ENCODE measurements at places on chromosomes 2 and 18. TPM values are rescaled to one million over a fixed set of nuclear protein-coding genes. Genes with fewer than 3 reads are reported as not detected.

GRCh38 chr2:104289651-104290565 is 564.0 kb upstream of the POU3F3 start:
- DNase-seq = no peak
- H3K27me3 ChIP-seq = no peaks in the 10 kb centered on the region
- no peaks in the 10 kb centered on the region for H3K4me1 ChIP-seq

DNA sequence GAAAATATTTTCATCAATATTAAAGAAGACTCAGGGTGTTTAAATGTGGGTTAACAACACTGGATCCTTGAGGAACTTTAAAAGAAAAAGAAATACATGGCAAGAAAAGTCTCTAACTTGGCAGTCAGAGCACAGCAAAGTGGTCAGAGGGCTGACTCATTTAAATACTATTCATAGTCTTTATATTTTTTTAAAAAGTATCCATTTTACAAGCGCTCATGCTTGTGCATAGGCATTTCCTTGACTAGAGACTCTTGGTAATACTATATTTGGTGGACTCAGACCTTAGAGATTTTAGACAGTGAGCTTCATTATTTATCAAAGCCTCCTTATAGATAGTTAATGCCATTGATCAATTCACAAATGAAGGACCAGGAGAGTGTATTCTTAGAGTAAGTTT is 110.2 kb downstream of the ABCA12 start:
- no peak overlapping the region for H3K27ac ChIP-seq
- H3K4me1 ChIP-seq = no peaks in the 10 kb centered on the region
- DNase-seq = no peak
- H3K36me3 ChIP-seq = no peaks in the 10 kb centered on the region
- no peak overlapping the region for H3K4me3 ChIP-seq

DNA sequence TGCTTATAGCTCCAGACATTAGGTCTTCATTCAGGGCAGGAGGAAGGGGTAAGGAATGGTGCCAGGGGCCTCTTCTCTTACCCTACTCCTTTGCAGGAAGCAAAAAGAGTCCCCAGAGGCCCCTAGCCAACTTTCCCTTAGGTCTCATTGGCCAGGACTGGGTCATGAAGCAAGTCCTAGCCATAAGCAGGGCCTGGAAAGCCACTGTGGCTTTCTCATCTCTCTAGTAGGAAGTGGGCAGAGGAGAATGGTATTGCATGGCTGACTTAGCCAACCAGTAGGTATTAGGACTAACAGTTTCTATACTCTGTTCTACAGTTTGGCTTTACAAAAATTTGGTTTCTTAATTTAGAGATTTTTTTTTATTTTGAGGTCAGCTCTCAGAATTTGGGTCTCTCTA is 4.8 kb downstream of the FAM228A start:
- no peak overlapping the region for H3K27ac ChIP-seq
- no peaks in the 10 kb centered on the region for H3K4me1 ChIP-seq
- no peak for DNase-seq
- H3K27me3 ChIP-seq = 0 out of 2 replicates have a peak, but pooled peaks cover 6% of the 10 kb centered on the region
- no peak overlapping the region for H3K4me3 ChIP-seq
- no peaks in the 10 kb centered on the region for H3K36me3 ChIP-seq

- peak overlapping the region; percentile 81 for H3K4me3 ChIP-seq
- DNase-seq = no peak
- H3K36me3 ChIP-seq = peaks cover 14% of the 10 kb centered on the region
Measured at GRCh38 chr18:57585855-57586250, 649 bp downstream of the FECH start.

DNA sequence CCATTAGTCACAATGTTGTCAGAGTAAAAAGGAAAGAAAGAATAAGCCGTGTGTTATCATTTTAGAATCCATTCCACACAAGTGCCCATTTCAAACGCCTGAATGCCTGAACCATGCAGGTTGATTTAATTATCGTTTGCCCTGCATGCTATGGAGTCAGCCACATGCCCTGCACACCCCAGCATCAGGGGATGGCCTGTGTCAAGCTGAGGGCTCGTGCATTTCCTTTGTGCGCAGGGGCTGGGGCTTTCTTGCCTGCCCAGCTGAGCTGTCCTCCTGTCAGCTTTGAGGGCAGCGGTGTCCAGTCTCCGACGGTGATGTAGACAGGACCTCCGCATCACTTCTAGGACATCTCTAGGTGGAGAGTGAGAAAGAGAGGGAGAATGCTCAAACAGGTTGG is 200.4 kb downstream of the TSN start:
- H3K27me3 ChIP-seq = peaks cover 29% of the 10 kb centered on the region
- no peak overlapping the region for H3K4me3 ChIP-seq

DNA sequence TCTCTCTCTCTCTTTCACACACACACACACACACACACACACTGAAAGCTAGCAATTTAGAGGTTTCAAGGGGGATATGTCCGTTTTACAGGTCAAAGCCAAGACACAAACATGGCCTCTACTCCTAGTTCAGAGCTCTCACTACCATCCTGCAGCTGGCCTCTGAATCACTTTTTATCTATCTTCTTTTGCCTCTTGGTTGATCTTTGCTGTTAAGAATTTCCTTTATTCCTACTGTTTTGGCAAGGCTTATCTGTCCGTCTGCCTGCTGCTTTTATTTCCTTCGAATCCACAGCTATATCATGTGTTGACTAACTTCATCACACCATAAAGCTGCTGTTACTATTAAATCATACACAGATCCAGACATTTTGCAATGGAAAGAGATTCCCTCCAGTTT is 543.0 kb downstream of the PLCL1 start:
- no peak overlapping the region for H3K27ac ChIP-seq
- H3K4me1 ChIP-seq = no peaks in the 10 kb centered on the region
- H3K4me3 ChIP-seq = no peak overlapping the region
- peaks cover 10% of the 10 kb centered on the region for H3K27me3 ChIP-seq
- DNase-seq = no peak
- no peaks in the 10 kb centered on the region for H3K36me3 ChIP-seq

GRCh38 chr2:25482341-25482740 is 140.6 kb upstream of the DNMT3A start:
- no peak for DNase-seq
- no peak overlapping the region for H3K27ac ChIP-seq
- H3K4me1 ChIP-seq = peaks cover 9% of the 10 kb centered on the region
- H3K4me3 ChIP-seq = no peak overlapping the region

DNA sequence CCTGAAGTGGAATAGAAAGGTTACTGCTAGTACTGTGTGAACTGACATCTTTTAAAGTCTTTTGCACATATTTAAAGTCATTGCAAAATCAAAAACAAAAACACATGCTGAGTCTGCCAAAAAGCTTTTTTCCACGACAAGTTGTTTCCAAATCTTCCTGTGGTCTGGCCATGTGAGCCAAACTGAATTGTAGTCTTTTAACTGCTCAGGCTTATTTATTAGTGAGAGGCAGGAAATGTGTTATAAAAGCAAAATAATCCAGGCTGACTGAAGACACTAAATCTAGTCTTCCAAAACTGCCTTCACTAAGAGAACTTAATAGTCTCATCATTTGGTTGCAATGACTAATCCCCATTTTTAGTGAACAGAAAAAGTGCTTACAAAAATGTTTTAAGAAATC is 2.3 kb downstream of the KRCC1 start:
- H3K27me3 ChIP-seq = no peaks in the 10 kb centered on the region
- H3K4me1 ChIP-seq = peaks cover 16% of the 10 kb centered on the region
- no peak overlapping the region for H3K27ac ChIP-seq
- no peak for DNase-seq
- peaks cover 57% of the 10 kb centered on the region for H3K36me3 ChIP-seq

DNA sequence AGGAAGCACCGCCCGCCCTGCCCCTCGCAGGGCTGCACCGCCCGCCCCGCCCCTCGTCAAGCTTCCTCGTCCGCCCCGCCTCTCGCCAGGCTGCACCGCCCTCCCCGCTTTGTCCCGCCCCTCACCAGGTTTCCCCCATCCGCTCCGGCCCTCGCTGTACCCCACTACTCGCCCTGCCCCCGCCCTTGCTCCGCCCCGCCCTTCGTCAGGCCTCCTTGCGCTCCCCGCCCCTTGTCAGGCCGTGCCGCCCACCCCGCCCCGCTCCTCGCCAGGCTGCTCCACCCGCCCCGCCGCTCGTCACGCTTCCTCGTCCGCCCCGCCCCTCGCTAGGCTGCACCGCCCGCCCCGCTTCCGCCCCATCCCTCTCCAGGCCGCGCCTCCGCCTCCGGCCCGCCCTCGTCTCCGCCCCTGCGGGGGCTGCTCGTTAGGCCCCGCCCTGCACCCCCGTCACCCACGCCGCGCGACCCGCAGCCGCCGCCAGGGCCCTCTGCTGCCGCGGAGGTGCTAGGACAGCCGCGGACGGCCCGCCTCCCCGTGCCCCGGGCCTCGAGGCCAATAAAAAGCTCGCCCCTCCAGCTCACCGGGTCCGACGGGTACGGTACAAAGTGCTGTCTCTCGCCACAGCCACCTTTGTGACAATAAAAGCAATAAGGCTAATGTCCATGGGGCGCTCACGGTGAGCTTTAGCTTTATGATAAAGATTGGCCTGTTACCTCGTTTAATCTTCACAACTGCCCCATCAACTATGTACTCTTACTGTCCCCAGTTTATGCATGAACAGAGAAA is 602 bp upstream of the DNPEP start:
- H3K27ac ChIP-seq = no peak overlapping the region
- peaks cover 36% of the 10 kb centered on the region for H3K36me3 ChIP-seq
- peaks cover 14% of the 10 kb centered on the region for H3K4me1 ChIP-seq
- H3K4me3 ChIP-seq = peak overlapping the region; percentile 32
- DNase-seq = peak; percentile 83

DNA sequence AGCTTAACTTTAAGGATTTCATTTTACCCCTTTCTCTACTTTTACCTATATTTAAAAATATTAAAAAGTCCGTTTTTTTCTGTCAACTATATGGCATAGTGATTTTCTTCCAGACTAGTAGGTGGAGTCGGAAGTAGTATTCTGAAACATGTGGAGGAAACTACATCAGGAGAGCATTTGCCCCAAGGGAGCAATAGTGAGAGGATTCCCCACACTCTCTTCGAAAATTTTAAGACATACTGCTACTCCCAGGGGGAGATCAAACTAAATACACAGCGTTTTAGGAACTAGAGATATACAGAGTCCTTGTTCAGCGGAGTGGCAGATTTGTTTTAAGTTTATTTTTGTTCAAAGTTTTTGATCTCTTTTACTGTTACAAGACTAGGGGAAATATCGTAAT is 40.6 kb downstream of the METAP1D start:
- H3K27ac ChIP-seq = no peak overlapping the region
- DNase-seq = no peak
- no peaks in the 10 kb centered on the region for H3K36me3 ChIP-seq
- H3K27me3 ChIP-seq = no peaks in the 10 kb centered on the region

GRCh38 chr2:127419448-127420038 is 1.3 kb downstream of the PROC start:
- no peak overlapping the region for H3K4me3 ChIP-seq
- DNase-seq = no peak
- peaks cover 14% of the 10 kb centered on the region for H3K4me1 ChIP-seq
- H3K27ac ChIP-seq = no peak overlapping the region
- peaks cover 4% of the 10 kb centered on the region for H3K27me3 ChIP-seq
- H3K36me3 ChIP-seq = no peaks in the 10 kb centered on the region

DNA sequence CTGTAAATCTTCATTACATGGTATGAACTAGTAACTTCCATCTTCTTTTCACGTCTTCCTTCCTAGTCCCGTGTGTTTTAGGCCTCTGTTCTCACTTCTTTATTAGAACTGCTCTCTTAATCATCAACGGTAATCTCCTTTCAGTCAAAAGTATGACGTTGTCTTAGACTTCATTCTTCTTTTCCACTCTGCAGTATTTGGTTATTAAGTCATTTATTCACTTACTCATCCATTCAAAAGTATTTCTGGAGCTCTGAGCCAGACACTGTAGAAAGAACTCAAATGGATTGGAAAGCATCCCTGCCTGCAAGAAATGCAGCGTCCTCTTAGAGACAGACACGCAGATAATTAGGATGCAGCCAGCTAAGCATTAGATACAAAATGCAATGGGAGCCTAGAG is 494.6 kb upstream of the NRP2 start:
- H3K4me3 ChIP-seq = no peak overlapping the region
- H3K27ac ChIP-seq = no peak overlapping the region
- no peak for DNase-seq
- H3K36me3 ChIP-seq = no peaks in the 10 kb centered on the region
- H3K27me3 ChIP-seq = no peaks in the 10 kb centered on the region

- H3K36me3 ChIP-seq = no peaks in the 10 kb centered on the region
- no peaks in the 10 kb centered on the region for H3K27me3 ChIP-seq
- H3K4me1 ChIP-seq = peaks cover 11% of the 10 kb centered on the region
- H3K27ac ChIP-seq = no peak overlapping the region
- DNase-seq = no peak
Measured at GRCh38 chr2:118718921-118719320, 128.5 kb downstream of the EN1 start.

- H3K27ac ChIP-seq = no peak overlapping the region
- no peaks in the 10 kb centered on the region for H3K27me3 ChIP-seq
- DNase-seq = no peak
- H3K4me1 ChIP-seq = no peaks in the 10 kb centered on the region
- no peaks in the 10 kb centered on the region for H3K36me3 ChIP-seq
- no peak overlapping the region for H3K4me3 ChIP-seq
Measured at GRCh38 chr18:47519706-47520105, 268.2 kb upstream of the SKOR2 start.

DNA sequence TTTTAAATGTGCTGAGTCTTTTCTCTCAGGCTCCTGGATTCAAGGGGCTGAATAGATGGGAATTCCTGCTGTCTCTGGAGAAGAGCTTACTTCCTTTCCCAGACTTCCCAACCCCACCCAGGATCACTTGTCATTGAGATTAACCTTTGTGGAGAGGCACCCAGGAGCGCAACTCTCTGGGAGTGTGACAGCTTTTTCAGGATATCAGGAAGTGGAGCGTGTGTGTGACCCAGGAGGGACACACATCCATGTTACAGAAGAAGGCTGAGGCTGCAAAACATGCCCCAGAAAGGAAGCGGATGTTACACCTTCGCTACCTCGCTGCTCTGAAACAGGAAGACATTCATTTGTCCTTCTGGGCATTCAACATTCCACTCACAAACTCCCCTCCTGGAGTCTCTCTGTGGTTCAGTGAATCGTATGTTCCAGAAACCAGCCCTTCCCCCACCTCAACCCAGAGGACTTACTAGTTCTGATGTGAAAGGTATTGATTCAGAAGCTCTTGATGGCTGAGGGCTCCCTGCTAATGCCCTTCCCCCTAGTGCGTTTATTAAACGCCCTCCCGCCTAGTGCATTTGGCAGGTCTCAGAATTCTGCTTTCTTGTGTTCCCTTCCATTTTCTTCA is 523.9 kb downstream of the TNS1 start:
- no peak for DNase-seq
- no peaks in the 10 kb centered on the region for H3K27me3 ChIP-seq
- H3K27ac ChIP-seq = no peak overlapping the region
- no peaks in the 10 kb centered on the region for H3K36me3 ChIP-seq
- no peaks in the 10 kb centered on the region for H3K4me1 ChIP-seq
- H3K4me3 ChIP-seq = no peak overlapping the region

- H3K4me1 ChIP-seq = peaks cover 10% of the 10 kb centered on the region
- no peak for DNase-seq
- H3K4me3 ChIP-seq = no peak overlapping the region
- no peaks in the 10 kb centered on the region for H3K36me3 ChIP-seq
- H3K27ac ChIP-seq = no peak overlapping the region
Measured at GRCh38 chr2:222730366-222730999, 59.0 kb downstream of the MOGAT1 start.

- H3K27ac ChIP-seq = no peak overlapping the region
- no peak overlapping the region for H3K4me3 ChIP-seq
- H3K36me3 ChIP-seq = no peaks in the 10 kb centered on the region
- no peak for DNase-seq
Measured at GRCh38 chr18:7590826-7591560, 23.9 kb downstream of the PTPRM start.

The RAX gene
- total RNA-seq = not detected

The POTEF gene
- total RNA-seq = not detected

The ARHGEF33 gene
- total RNA-seq = not detected

The CFAP65 gene
- not detected for total RNA-seq

The SOX11 gene
- total RNA-seq = 0.05 TPM

The WIPF1 gene
- 28.3 TPM for total RNA-seq

The RNF144A gene
- total RNA-seq = 7.3 TPM

The PDCD1 gene
- total RNA-seq = not detected

The CHCHD5 gene
- 4.9 TPM for total RNA-seq

The SERPINB10 gene
- total RNA-seq = 1.7 TPM

The C1QL2 gene
- not detected for total RNA-seq

The SLC5A7 gene
- not detected for total RNA-seq
